HFFc6 (cell line): ENCODE measurements at places on chromosomes 7 and 10.
A peak's percentile ranks its signal among the peaks of the same experiment; 100 is the strongest.

GRCh38 chr7:2070151-2070763, 162.5 kb downstream of the MAD1L1 start:
- no peak for DNase-seq

DNA sequence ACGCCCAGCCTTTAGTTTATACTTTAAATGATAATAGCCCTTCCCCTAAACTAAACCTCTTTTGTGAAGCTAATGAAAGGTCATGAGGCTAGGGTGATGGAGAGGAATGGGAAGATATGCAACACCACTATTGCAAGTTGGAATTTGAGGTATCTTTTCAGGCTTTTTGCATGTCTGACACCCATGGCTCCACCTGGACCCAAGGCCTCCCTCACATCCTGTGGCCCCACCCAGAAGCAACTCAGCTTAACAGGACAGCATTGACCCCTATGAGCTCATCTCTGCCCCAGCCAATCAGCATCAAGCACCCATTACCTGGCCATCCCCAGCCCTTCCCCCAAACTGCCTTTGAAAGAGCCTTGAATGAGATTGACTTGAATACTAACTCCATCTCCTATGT, 674.2 kb upstream of the NRP1 start:
- no peak for DNase-seq

DNA sequence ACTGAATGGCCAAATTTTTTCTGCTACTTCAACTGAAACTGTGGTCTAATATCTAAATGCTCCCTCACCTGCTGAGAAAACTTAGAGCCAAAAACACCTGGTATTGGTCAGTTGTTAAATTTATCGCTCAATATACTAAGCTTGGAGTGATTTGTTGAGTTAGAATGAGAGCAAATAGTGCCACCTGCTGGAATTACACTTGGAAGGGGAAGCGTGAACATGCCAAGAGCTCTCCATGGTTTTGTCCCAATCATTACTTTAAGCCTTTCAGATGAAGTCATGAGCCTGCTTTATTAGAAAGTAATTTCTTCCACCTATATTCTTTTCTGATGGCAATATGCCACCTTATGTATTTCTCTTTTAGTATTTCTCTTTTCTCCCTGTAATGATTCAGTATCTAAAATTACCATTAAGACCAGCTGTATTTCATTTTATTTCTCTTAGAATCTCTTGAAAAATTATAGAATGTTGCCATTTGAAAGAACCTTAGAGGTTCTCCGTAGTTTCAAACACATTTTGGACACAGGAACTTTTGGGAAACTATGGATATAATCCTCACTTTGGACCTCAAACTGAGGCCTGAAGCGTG, 447.8 kb upstream of the C7orf33 start:
- peak; percentile 11 for DNase-seq

GRCh38 chr7:23615331-23615730, 18.1 kb downstream of the CCDC126 start:
- DNase-seq = no peak

DNA sequence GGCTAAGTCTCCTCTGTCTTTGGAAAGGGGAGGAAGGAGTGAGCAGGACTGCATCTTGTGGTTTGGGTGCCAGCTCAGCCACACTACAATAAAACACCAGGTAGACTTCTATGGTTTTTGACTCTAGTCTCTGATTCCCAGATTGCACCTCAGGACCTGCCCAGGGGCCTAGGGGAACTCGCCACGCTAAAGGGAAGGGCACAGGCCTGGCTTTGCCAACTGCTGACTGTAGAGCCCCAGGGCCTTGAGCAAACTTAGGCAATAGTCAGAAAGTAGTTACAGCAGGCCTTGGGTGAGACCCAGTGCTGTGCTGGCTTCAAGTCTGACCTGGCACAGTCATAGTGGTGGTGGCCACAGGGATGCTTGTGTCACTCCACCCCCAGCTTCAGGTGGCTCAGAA, 24.2 kb upstream of the PRR15 start:
- no peak for DNase-seq
